ENCODE measurements at places on chromosomes 5 and 9.
A peak's percentile ranks its signal among the peaks of the same experiment; 100 is the strongest.

GRCh38 chr5:32805971-32806638, 95.0 kb downstream of the NPR3 start:
- DNase-seq: no peak
- H3K4me3 ChIP-seq: no peak overlapping the region
- H3K36me3 ChIP-seq: no peaks in the 10 kb centered on the region
- H3K4me1 ChIP-seq: no peaks in the 10 kb centered on the region

- peak; percentile 63 for DNase-seq
- no peaks in the 10 kb centered on the region for H3K36me3 ChIP-seq
- H3K4me1 ChIP-seq: peaks cover 43% of the 10 kb centered on the region
- H3K4me3 ChIP-seq: no peak overlapping the region
- H3K27ac ChIP-seq: peak overlapping the region; percentile 89
These were observed 4.5 kb downstream of the SLC12A7 start for GRCh38 chr5:1107167-1108022.

GRCh38 chr5:159057996-159058395, 41.7 kb downstream of the EBF1 start:
- no peaks in the 10 kb centered on the region for H3K4me1 ChIP-seq
- DNase-seq: no peak
- no peak overlapping the region for H3K4me3 ChIP-seq

DNA sequence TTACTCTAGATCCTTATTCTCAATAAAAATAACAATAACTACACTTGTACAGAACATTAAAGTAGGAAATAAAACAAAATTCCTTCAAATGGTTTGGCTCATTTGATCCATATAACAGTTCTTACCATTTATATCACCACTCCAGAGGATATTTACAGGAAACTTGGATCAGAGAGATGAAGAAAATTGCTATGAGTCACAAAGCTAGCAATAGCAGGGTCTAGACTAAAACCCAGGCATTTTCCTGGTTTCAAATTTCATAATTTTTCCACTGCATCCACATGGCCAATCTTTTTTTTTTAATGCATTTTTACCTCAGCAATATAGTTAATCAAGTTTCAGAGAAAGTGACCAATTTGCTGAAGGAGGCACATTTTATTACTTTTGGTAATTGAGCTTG, 299.2 kb downstream of the ELAVL2 start:
- DNase-seq: no peak
- no peak overlapping the region for H3K27ac ChIP-seq
- no peaks in the 10 kb centered on the region for H3K36me3 ChIP-seq
- H3K4me3 ChIP-seq: no peak overlapping the region
- no peaks in the 10 kb centered on the region for H3K4me1 ChIP-seq

- no peak overlapping the region for H3K27ac ChIP-seq
- DNase-seq: no peak
- no peak overlapping the region for H3K4me3 ChIP-seq
- H3K27me3 ChIP-seq: no peaks in the 10 kb centered on the region
- no peaks in the 10 kb centered on the region for H3K36me3 ChIP-seq
These were observed 24.4 kb upstream of the ELL2 start for GRCh38 chr5:95986001-95986400.

- H3K27me3 ChIP-seq: no peaks in the 10 kb centered on the region
- peak; percentile 4 for DNase-seq
- no peak overlapping the region for H3K4me3 ChIP-seq
- no peak overlapping the region for H3K27ac ChIP-seq
These were observed 241.0 kb upstream of the IRX1 start for GRCh38 chr5:3354606-3355005.

DNA sequence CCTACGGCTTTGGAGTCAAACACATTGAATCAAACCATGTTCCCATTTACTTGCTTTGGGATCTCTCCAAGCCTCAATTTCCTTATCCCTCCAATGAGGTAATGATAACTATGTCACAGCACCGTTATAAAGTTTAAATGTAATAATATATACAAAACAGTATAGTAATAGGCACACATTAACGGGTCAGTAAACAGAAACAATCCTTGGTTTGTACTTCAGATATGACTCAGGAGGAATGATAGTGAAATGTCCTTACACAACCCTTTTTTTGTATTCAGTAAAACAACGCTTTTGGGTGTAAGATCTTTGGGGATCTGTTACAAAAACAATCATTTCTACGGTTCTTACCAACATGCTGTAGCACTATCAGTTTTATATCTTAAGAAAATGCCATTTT, 178.5 kb upstream of the GNA14 start:
- H3K27ac ChIP-seq: no peak overlapping the region
- H3K4me1 ChIP-seq: no peaks in the 10 kb centered on the region
- DNase-seq: no peak
- H3K36me3 ChIP-seq: no peaks in the 10 kb centered on the region
- no peaks in the 10 kb centered on the region for H3K27me3 ChIP-seq
- no peak overlapping the region for H3K4me3 ChIP-seq

GRCh38 chr9:135045264-135045927, 42.1 kb upstream of the OLFM1 start:
- no peak overlapping the region for H3K27ac ChIP-seq
- no peaks in the 10 kb centered on the region for H3K4me1 ChIP-seq
- no peak overlapping the region for H3K4me3 ChIP-seq
- H3K27me3 ChIP-seq: no peaks in the 10 kb centered on the region

DNA sequence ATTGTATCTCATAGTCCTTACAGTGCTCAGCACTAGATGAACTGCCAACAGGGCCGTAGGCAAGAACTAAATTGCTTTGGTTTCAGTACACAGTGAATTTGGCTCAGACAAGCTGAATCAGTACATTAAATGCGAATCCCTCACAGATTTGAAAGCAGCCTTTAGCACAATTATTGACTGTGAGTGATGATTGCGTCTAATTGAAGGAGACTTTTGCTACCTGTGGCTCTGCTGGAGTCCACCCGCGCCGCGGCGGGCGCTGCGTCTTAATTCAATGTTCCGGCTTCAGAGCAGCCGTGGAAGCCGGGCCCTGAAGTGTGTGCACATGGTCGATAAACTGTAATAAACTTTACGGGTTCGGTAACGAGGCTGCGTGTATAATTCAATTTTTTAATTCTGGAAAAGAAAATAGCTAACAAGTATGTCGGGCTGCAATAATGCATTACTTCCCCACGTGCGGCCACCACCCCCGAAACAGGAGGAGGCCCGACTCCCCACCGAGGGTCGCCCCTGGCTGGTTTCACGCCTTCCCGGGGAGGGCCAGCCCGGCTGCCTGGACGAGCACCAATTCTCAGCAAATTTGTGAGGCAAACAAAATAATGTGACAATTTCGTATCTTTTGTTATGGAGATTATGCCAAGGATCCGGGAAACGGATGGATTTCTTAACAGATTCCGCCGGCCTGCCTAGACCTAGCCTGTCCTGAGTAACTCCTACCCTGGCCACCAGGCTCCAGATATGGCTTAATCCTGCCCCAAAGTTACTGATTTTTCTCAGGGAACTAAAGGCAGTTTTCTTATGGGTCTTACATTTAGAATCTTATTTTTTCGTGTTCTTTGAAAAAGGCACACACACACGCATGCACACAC, 269.4 kb upstream of the IRX1 start:
- no peaks in the 10 kb centered on the region for H3K4me1 ChIP-seq
- H3K4me3 ChIP-seq: no peak overlapping the region
- no peaks in the 10 kb centered on the region for H3K27me3 ChIP-seq
- H3K27ac ChIP-seq: no peak overlapping the region

GRCh38 chr5:59356813-59357380, 536.6 kb downstream of the PDE4D start:
- no peaks in the 10 kb centered on the region for H3K4me1 ChIP-seq
- no peak overlapping the region for H3K4me3 ChIP-seq
- no peaks in the 10 kb centered on the region for H3K27me3 ChIP-seq
- DNase-seq: no peak
- H3K27ac ChIP-seq: peak overlapping the region; percentile 41
- no peaks in the 10 kb centered on the region for H3K36me3 ChIP-seq

DNA sequence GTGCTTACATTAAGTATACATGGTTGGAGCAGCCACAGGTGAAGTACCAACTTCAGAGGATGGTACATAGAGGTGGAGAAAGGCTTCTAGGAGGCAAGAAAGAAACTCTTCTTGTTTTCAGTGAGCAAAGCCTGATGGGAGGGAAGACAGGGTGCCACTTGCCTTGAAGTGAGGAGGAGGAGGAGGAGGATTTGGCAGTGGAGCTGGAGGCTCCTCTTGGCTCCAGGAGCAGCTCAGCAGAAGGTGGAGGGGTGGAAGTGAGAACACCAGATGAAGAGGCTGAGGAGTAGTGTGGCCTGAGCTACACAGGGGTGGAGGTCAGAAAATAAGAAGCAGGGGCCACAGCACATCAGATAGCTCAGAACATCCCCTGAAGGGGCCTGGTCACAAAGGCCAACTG, 91.1 kb upstream of the SHISAL2B start:
- no peak overlapping the region for H3K4me3 ChIP-seq
- no peaks in the 10 kb centered on the region for H3K36me3 ChIP-seq
- no peaks in the 10 kb centered on the region for H3K27me3 ChIP-seq
- no peak for DNase-seq
- no peak overlapping the region for H3K27ac ChIP-seq
- no peaks in the 10 kb centered on the region for H3K4me1 ChIP-seq

- peak overlapping the region; percentile 93 for H3K27ac ChIP-seq
- no peaks in the 10 kb centered on the region for H3K27me3 ChIP-seq
- H3K36me3 ChIP-seq: no peaks in the 10 kb centered on the region
- peak overlapping the region; percentile 44 for H3K4me3 ChIP-seq
- H3K4me1 ChIP-seq: peaks cover 10% of the 10 kb centered on the region
- DNase-seq: no peak
These were observed 2.6 kb downstream of the CCDC183 start for GRCh38 chr9:136798708-136799078.

DNA sequence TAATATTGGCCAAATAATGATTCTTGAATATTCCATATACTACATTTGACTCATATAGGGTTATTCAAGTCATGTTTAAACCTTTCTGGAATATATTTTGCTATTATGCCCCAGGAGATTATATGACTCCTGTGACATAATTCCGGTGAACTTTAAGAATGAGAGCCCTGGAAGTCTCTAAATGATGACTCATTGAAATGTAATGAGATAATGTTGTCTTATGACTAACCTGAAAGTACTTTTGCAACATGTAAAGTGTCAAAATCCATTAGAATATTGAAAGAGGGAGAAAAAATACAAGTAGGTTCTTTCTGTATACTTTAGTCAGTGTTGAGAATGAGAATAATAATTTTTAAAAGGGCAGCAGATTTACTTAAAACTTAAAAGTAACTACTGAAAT, 830.4 kb downstream of the MAT2B start:
- no peak for DNase-seq
- H3K27me3 ChIP-seq: no peaks in the 10 kb centered on the region
- H3K36me3 ChIP-seq: no peaks in the 10 kb centered on the region
- no peak overlapping the region for H3K4me3 ChIP-seq
- no peaks in the 10 kb centered on the region for H3K4me1 ChIP-seq
- H3K27ac ChIP-seq: no peak overlapping the region

DNA sequence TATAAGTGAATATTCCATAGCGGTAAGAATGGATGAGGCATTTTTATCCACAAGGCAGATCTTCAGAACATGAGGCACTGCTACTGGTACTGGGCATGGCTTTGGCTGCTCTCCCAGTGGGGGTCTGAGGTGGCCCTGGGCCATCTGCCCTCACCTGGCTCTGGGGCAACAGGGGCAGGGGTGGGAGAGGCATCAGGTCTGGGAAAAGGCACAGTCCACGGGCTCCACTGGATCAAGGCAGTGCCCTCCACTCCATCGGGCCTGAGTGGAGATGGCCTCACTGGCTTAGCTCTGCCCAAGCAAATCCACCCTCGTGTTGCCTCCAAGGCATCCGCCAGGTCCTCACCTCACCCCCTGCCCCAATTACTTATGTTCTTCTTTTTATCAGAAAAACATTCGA, 10.9 kb upstream of the NKD2 start:
- no peak overlapping the region for H3K27ac ChIP-seq
- H3K4me1 ChIP-seq: no peaks in the 10 kb centered on the region
- no peak overlapping the region for H3K4me3 ChIP-seq
- no peak for DNase-seq

DNA sequence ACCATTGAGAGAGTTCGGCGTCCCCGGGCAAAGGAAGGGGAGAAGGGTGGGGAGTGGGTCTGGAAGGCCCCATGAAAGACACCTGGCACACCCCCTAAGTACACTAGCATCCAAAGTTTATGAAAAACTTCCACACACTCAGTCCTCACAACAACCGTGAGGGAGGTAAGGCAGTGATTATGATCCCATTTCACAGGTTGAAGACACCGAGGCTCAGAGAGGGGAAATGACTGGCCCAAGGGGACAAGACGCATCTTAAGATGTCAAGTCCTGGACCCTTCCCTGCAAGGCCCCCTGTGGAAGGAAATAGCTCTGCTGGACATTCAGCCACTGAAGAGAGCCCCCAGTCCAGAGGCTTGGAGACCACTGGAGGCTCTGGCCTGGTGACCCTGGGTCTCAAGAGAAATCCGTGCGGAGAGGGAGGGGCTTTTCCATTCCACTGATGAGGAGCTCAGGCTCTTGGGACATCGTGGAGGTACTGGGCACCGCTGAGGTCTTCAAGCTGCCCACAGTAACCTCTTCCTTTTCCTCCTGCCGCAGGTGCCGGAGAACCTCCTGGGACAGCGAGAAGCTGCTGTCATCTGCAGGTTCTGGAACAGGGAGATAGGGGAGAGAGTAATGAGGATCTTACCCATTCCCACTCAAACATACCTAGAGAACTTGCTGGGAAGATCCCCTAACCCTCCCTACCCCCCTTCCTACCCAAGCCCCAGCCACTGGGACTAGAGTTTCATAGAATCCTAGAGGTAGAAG, 5.2 kb downstream of the SMIM33 start:
- no peaks in the 10 kb centered on the region for H3K36me3 ChIP-seq
- H3K27ac ChIP-seq: no peak overlapping the region
- no peak overlapping the region for H3K4me3 ChIP-seq
- H3K27me3 ChIP-seq: no peaks in the 10 kb centered on the region

DNA sequence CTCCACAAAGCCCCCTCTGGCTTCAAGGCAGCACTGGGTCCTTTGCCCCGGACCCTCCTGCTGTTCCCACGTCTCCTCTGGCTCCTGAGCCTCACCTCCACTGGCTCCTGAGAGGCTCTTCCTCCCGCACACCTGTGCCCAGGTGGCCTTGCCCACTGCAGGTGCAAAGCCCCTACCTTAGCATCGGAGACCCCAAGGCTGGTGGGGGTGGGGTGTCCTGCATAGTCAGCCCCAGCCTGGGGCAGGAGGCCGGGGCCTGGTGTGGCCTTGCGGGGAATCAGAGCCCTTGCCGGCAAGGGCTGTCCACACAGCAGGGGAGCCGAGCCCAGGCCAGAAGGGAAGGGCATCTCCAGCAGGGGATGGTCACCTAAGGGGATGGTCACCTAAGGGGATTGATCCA, 41.3 kb upstream of the CEP72 start:
- H3K27me3 ChIP-seq: peaks cover 3% of the 10 kb centered on the region
- H3K4me3 ChIP-seq: no peak overlapping the region
- DNase-seq: no peak
- H3K4me1 ChIP-seq: no peaks in the 10 kb centered on the region
- H3K36me3 ChIP-seq: no peaks in the 10 kb centered on the region
- H3K27ac ChIP-seq: no peak overlapping the region

- DNase-seq: no peak
- no peak overlapping the region for H3K4me3 ChIP-seq
- no peaks in the 10 kb centered on the region for H3K36me3 ChIP-seq
- no peak overlapping the region for H3K27ac ChIP-seq
- no peaks in the 10 kb centered on the region for H3K27me3 ChIP-seq
- H3K4me1 ChIP-seq: no peaks in the 10 kb centered on the region
These were observed 148.5 kb upstream of the TYRP1 start for GRCh38 chr9:12544700-12545099.

All from colonic mucosa (tissue), 4 donors.